ENCODE measurements at places on chromosomes 5 and 9.

DNA sequence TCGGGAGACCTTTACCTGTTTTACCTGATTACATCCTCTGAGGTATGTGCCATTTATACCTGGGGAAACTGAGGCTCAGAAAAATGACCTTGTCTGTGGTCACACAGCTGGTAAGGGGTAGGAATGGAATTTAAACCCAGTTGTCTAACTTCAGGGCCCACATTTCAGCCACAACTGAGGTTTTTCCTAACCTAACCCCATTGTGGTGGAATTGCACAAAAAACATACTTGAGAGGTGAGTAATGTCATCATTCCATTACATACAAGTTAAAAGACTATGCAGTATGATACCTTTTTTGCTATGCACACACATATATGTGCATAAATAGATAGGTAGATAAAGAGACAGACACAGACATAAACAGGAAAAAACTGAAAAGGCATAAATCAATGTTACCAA, 14.1 kb downstream of the FGF1 start:
- DNase-seq, result no peak

DNA sequence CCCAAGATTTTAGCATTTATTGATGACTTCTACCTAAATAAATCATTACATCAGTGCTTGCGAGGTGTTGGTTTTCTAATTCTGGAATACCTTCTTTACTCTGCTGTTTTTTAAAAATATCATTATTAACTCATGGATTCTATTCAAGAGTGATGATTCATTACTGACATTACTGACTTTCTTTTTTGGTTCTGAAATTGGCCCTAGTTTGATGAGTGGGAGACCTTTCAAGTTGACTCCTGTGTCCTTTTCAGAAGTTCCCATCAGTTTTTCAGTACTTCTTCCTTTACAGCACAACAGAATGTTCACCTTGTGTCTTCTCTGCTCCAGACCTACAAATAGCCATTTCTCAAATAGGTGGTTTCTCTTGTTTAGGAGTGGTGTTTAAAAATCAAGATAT, 114.1 kb downstream of the PCSK5 start:
- DNase-seq, result no peak

- no peak for DNase-seq
Observed at GRCh38 chr5:3262451-3262850, 333.2 kb upstream of the IRX1 start.

DNA sequence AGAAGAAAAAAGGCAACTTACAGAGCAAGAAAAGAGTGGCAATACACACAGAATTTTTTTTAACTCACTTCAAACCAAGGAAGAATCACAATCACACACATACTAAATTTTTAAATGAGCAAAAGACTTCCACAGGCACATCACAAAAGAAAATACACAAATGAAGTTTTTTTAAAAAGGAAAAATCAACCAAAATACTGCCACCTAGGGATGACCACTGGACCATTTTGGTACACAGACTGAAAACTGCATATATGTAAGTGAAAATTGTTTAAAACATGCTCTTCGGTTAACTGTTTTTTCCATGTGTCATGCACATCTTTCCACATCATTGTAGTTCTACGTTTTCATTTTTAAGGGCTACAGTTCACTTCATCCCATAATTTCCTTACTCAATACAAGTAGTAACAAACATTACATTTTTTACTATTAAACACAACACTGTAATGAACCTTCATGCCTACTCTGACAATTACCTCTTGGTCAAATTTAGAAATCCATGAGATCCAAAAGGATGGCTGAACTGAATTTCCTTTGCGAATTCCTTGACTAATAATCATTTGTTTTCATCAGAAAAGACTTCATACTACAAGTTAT, 79.0 kb downstream of the FBXW11 start:
- no peak for DNase-seq

DNA sequence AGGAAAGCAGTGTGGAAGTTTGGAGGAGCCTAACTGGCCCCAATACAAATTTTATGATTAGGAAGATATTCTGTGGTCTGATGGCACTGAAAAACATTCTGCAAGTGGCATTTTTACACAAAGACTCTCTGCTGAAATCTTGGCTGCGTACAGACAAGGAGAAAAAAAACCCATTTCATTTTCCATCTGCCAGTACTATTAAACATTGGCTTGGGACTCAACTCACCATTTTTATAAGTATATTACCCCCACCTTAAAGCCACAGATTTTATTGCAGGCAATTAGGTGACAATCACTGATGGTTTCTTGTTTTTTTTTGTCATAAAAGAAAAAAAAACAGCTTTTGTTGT, 206.9 kb downstream of the PTTG1 start:
- no peak for DNase-seq

GRCh38 chr5:127906562-127907204, 176.9 kb upstream of the SLC12A2 start:
- DNase-seq, result no peak

DNA sequence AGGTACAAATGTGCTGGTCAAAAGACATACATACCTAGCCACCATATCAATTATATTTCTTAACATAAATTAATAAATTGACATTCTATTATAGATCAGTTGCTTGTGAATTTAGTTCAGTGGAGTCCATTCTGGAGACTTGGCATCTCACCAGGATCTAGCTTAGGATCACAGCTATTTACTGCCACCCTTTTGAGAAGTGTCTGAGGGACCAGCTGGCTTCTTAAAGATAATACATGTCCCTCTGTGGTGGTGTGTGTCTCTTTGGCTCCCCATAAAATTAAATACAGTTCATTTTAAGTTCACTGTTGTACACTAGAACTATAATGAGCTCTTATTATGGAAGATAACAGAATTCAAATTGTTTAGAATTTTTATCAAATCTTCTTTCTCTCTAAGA, 290.7 kb downstream of the PRELID2 start:
- no peak for DNase-seq

GRCh38 chr5:154410786-154411185, 35.0 kb upstream of the SAP30L start:
- no peak for DNase-seq

DNA sequence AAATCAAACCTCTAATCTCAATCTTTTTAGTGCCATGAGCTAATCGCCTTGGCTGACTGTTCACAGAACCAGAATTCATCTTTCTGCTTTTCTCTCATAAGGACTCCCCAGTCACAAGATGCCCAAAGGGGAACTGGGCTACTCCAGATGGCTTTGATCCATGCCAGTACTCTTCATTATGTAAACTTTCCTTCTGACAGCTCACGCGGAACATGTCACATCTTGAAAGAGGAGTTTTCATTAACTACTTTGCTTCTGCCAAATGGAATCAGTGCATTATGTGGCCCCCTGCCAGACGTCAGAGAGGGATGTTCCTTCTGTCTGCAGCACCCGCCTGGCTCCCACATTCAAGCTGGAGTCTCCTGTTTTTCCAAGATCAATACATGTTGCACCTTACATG, 142.1 kb upstream of the NMUR2 start:
- DNase-seq, result no peak

GRCh38 chr9:8268216-8268878, 468.8 kb upstream of the DMAC1 start:
- no peak for DNase-seq

- no peak for DNase-seq
Observed at GRCh38 chr9:116646661-116647514, 40.2 kb upstream of the TRIM32 start.

GRCh38 chr5:141834331-141834730, 43.9 kb downstream of the PCDH1 start:
- no peak for DNase-seq

GRCh38 chr9:81622471-81623255, 66.7 kb downstream of the TLE1 start:
- no peak for DNase-seq

DNA sequence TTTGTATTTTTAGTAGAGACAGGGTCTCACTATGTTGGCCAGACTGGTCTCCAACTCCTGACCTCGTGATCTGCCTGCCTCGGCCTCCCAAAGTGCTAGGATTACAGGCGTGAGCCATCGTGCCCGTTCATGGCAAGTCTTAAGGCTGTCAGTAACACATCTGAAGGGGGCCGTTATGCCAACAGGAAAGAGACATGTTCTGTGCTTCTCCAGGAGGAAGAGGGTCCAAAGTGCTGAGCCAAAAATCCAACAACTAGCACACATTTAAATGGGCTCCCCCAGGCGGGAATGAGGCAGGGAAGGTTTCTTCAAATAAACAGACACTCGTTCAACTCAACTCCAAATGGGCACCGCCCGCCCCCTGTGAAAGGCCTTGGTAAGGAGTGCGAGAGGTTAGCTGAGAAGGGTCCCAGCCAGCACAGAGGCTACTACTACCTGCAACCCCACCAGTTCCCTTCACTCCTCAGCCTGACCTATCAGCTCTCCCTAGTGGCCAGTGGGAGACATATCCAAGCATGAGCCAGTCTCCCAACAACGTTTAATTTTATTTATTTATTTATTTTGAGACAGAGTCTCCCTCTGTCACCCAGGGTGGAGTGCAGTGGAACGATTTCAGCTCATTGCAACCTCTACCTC, 84.1 kb upstream of the DMRT1 start:
- no peak for DNase-seq

GRCh38 chr5:87195616-87196015, 72.1 kb upstream of the RASA1 start:
- DNase-seq, result no peak

DNA sequence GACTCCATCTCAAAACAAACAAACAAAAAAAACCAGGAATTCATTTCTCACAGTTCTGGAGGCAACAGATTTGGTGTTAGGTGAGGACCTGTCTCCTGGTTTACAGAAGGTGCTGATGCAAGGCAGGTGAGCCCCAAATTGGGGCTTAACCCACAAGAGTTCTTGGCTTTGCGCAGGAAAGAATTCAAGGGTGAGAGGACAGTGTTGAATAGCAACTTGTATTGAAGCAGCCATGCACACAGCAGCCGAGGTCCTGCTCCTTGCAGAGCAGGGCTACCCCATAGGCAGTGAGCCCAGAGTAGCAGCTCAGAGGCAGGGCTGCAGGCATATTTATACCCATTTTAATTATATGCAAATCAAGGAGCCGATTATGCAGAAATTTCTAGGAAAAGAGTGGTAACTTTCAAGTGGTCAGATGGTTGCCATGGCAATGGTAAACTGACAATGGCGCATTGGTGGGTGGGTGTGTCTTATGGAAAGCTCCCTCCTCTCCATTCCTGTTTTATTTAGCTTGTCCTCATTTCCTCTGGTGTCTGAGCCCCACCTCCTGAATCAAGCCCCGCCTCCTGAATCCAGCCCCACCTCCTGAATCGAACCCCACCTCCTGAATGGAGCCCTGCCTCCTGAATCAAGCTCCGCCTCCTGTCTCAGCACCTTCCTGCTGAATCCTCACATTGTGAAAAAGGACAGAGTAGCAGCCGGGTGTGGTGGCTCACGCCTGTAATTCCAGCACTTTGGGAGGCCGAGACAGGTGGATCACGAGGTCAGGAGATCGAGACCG, 34.5 kb upstream of the COL5A1 start:
- no peak for DNase-seq

- DNase-seq, result no peak
Observed at GRCh38 chr9:18761742-18762300, 271.2 kb downstream of the SAXO1 start.

GRCh38 chr9:11792870-11793269, 900.3 kb upstream of the TYRP1 start:
- no peak for DNase-seq

GRCh38 chr5:56059854-56060253, 65.1 kb upstream of the IL6ST start:
- no peak for DNase-seq

DNA sequence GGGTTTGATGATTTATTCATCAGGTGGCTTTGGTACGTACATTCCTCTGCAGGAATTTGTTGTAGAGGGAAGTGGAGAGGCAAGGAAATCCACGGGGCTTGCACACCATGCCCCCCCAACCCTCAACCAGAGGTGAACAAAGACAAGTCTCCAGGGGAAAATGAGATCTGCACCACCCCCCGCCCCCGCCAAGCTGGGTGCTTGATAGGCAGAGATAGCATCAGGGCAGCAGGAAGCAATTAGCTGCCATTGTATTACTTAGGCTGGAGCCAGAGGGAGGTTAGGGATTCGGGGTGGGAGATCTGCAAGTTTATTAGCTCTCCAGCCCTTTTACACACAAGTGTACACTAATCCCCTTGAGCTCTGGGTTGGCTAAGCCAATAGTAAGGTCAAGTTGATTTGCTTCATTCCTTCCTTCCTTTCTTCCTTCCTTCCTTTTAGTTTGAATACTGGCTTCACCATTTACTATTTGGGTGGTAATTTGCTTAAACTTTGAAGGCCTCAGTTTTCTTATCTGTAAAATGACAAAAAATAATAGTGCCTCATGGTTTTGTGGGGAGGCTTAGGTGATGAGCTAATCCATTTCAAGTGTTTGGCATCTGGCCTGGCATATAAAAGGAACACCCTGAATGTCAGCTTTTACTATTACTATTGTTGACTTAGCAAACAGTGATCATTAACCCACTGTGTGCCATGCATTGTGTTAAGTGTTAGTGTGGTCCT, 34.1 kb downstream of the SPRY4 start:
- DNase-seq, result no peak

DNA sequence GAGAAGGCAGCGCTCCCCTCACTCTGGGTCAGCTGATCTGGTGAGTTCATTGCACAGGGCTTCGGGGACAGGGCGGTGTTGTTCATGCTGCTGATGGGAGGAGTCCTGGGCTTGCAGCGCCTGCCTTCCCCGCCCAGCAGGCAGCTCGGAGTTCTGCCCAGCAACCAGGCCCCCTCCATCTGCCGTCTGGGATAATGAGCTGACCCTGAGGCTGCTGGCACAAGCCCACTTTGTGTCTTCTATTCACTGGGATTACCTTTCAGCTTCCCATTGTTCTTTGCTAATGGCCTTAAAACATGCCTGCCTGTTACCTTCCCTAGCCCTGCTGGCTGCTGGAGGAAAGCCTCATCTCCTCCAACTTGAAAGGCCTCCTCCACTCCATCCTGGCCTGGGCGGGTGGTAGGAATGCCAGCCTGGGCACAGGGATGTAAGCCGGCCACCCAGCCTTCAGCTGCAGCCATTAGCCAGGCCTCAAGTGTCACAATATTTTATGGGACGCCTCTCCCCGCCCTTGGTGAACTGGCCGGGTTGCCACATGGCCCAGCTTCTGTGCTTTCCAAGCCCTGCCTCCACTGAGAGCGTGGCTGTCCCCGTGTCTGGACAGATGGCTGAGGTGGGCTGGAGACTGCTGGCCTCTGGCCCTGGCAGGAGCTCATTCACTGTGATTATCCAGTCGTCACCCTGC, 70.4 kb downstream of the GADD45G start:
- DNase-seq, result no peak

- no peak for DNase-seq
Observed at GRCh38 chr5:143040622-143041021, 270.4 kb downstream of the ARHGAP26 start.

GRCh38 chr9:114735704-114736103, 53.7 kb upstream of the TEX48 start:
- no peak for DNase-seq

GRCh38 chr9:93665128-93665636, 88.8 kb downstream of the PHF2 start:
- no peak for DNase-seq

- no peak for DNase-seq
Observed at GRCh38 chr5:138698713-138699112, 54.5 kb upstream of the CTNNA1 start.

- DNase-seq, result no peak
Observed at GRCh38 chr5:167771571-167771970, 519.9 kb upstream of the WWC1 start.

GRCh38 chr5:96626956-96627355, 35.2 kb upstream of the CAST start:
- no peak for DNase-seq
